ENCODE measurements at places on chromosomes 13 and 19.

DNA sequence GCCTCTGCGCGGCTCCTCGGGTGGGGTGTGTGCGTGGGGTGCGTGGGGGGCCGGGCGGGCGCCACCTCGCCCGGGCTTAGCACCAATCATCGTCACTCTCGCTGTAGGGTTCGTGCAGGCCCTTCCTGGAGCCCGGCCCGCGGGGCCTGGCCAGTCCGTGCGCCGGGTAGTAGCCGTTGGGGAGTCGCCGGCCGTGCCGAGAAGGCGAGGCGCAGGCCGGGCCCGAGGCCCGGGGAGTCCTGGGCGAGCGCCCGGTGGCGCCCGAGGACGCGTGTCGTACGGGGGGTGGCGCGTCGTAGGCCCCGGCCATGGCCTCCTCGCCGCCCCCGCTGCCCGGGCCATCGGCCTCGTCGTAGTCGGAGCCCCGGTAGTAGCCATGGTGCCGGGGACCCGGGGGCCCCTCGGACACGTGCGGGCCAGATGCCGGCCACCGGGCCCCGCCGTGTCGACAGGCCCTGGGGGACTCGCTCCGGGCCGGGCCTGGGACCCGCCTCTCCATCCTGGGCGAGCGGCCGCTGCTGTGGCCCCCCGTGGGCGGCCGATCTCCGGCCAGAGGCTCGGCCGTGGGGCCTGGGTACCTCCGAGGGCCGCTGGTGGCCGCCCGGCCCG, 57.1 kb downstream of the IER2 start:
- DNase-seq: peak; percentile 63

DNA sequence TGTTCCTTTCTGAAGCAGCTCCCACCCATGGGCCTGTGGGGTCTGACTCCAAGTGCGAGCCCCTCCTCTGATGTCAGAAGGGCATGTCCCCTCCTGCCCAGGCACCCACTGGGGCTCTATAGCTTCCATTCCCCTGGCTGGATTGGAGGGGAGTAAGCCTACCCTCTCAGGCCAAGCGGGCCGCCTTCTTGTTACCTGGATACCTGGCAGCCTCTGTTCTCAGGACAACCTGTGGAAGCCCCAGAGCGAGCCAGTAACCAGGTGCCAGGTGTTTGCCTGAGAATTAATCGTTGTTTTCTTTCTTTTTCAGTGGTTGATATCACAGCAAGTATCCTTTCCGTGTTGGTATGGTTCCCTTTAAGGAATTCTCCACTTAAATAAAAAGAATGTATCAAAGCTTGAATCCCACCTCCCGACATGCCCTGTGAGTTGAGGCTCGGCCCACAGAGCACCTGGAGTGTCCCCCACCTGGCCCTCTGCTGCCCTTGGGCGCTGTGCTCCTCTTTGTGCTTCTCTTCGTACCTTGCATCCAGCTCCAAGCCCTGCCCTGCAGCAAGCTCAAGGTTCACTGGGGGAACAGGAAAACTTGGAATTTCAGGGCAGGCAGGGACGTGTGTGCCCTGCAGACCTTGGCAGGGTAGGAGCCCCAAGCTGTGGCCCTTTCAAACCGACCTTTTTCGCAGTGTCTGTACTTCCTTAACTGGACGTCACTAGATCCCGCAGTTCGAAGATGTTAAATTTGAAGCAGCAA, 15.0 kb downstream of the MAU2 start:
- DNase-seq: no peak

DNA sequence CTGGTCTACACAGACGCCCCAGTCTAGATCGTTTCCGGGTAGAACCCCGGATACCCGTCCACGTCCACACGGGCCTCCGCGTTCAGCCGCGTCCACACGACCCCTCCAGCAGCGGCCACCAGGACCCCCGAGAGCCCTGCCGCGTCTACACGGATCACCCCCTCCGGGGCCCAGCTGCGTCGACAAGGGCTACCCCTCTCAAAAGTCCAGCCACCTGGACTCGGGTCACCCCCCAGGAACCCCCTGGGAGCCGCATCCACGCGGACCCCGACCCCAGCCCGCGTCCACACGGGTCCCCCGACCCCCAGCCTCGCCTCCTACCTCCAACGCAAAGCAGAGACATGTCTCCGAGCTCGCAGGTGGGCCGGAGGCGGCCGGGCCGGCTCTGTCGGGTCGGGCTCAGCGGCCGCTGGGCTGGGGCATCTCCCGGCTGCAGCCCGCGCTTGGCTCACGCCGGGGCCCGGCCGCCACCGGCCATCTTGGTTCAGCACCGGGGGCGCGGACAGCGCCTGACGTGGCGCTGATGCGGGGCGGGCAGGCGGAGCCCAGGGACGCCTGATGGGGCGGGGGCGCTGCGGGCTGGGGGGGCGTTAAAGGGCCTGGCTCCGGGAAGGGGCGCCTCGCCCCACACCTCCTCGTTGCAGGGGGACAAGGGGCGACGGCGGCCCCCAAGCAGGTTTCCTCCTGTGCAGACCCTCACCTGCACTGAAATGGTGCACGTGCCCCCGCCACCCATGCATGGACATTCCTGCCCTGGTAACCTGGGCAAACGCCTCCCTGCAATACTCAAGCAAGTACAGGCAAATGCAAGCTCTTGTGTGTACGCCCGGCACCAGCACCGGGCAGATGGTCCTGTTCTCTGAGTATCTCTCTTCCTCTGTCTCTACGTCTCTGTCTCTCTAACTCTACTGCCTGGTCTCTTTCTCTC, at the start of gene UNC13A:
Gene UNC13A (minus strand): TSS at position 498 of the 928 bp plus-strand sequence. CDS start 155 bp downstream, at position 343.
- peak; percentile 94 for DNase-seq

GRCh38 chr19:14814982-14815652, 19.9 kb downstream of the OR7A5 start:
- no peak for DNase-seq

- DNase-seq: no peak
Observed at GRCh38 chr13:66659286-66659685, 570.9 kb downstream of the PCDH9 start.

- DNase-seq: no peak
Observed at GRCh38 chr13:104414771-104415170, 1348.6 kb upstream of the SLC10A2 start.

GRCh38 chr13:111952814-111953213, 114.1 kb upstream of the SOX1 start:
- no peak for DNase-seq

GRCh38 chr19:54021363-54021762, 29.9 kb downstream of the CACNG6 start:
- no peak for DNase-seq

- DNase-seq: no peak
Observed at GRCh38 chr13:50611117-50611781, 232.2 kb downstream of the DLEU7 start.

GRCh38 chr13:71704656-71705055, 162.3 kb downstream of the DACH1 start:
- no peak for DNase-seq

DNA sequence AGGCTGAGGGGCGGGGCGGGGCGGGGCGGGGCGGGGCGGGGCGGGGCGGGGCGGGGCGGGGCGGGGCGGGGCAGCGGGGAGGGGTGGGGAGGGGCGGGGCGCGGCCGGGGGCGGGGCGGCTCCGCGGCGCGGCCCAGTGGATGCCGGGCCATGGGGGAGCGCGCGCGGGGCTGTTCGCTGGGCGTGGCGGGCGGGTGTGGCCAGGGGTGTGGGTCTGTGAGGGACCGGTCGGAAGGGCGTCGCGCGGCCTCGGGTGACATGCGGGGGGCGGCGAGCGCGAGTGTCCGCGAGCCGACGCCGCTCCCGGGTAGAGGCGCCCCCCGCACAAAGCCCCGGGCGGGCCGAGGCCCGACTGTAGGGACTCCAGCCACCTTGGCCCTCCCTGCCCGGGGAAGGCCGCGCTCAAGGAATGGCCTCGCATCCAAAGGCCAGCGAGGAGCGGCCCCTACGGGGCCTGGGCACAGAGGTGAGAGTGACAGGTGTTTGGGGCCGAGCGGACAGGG, at the start of gene ZFP28:
Gene ZFP28 (plus strand): TSS at position 188 of the 503 bp plus-strand sequence. CDS start 71 bp downstream, at position 259.
- DNase-seq: peak; percentile 83

- no peak for DNase-seq
Observed at GRCh38 chr13:21010621-21011020, 50.8 kb downstream of the LATS2 start.

- no peak for DNase-seq
Observed at GRCh38 chr13:51914137-51914493, 52.3 kb downstream of the CCDC70 start.

DNA sequence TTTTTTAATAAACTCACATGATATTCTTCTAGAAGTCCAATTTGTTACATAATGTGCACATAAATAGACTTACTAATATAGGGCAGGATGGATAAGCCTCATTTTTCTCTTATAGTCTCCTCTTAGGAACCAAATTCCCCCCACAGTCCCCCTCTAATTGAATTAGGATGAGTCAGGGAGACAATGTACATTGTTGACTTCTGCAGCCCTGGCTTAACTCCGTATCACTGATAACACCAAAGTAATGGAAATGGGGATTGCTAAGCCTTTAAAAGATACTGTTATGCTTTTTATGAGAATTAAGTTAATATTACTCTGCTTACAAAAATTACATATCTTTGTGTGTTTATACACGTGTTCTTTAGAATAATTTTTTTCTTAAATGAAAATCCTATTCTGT, 5.1 kb upstream of the PCDH9 start:
- DNase-seq: no peak

GRCh38 chr13:73167028-73167820, 108.4 kb downstream of the KLF5 start:
- no peak for DNase-seq

DNA sequence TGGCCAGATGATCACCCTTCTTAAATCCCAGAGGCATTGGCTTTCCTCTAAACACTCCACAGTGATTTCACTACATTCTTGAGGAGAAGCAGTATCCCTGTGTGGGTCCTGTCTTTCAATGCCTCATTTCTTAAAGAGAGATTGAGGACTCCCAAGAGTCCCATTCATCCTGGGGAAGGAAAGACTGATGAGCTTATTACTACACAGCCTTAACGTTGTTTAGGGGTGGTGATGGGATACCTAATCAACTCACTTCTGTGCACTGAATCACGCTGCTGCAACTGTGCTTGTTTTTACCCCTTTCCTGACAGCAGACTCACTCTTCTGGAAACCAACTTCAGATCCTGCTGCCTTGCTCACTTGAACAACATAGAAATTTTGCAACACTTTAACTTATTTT, 203.1 kb downstream of the RGCC start:
- DNase-seq: no peak

DNA sequence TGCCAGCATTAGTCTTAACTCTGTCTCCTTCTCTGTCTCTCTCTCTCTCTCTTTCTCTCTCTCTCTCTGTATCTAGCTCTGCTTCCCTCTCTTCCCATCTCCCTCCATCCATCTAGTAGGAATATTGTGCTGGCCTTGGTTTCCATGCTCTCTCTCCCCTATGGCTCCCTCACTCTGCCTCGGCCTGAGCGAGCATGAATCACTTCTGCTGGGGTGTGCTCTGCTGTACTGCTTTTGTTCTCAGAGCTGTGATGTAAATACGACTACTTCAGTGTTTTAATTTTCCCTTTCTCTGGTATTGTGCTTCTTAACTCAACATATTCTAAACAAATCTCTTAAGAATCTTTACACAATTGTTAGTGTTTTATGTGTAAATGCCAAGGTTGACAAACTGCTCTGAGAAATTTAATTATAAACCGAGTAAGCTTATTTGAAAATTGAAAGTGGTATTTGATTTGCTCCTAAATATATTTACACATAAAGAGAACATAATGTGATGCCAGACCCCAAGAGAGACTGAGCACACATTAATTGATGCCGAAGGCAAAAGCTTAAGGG, 211.5 kb upstream of the KL start:
- no peak for DNase-seq

DNA sequence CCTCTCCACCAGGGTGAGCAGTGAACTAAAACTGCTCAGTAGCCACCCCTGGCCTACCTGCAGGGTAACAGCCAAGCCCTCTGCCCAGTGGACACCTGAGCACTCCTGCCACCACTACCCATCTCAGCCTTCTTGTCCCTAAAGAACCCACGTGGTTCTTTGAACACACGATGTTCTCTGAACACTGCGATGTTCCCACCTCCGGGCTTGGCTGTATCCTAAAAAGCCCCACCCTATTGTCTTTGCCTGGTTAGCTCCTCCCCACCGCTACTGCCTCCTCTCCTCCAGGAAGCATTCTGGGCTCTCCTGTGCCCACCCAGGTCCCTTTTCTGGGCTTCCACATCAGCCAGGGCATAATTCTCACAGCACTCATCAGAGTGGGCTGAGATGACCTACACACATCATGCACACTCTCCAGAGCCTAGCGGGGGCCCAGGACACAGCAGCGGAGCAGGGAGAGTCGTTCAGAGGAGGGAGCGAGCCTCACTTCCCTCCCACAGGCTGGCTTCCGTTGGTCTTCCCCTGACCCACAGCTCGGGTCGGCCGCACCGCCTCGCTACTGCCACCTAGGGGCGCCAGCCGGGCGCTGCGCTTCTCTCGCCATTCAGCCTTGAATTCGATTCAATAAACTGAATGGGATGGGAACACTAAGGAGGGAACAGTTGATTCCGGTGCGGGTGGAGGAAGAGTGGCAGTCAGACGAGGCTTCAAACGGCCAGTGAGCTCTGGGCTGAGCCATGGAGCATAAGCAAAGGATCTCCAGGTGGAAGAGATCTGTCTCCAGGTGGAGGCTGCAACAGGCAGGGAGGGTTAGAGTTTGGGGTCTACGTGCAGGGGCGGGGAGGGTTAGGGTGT, 3.2 kb downstream of the ELAVL1 start:
- peak; percentile 83 for DNase-seq

DNA sequence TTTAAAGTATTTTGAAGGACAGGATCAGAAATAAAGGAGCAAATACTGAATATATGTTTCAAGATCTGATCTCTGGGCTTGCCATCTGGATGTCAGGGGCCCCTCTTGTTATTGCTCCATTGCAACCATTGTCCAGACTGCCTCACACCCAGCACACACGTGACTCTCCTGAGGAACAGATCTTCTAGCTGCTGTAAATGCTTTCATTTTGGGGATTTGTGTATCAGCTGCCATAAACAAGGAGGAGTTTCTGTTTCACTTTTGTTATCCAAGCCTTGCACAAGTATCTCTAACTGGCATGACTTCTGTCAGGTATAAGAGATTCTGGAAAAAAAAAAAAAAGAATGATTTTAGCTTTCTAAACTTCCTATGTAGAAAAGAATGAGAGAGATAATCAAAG, 1624.1 kb upstream of the PRR20A start:
- no peak for DNase-seq

DNA sequence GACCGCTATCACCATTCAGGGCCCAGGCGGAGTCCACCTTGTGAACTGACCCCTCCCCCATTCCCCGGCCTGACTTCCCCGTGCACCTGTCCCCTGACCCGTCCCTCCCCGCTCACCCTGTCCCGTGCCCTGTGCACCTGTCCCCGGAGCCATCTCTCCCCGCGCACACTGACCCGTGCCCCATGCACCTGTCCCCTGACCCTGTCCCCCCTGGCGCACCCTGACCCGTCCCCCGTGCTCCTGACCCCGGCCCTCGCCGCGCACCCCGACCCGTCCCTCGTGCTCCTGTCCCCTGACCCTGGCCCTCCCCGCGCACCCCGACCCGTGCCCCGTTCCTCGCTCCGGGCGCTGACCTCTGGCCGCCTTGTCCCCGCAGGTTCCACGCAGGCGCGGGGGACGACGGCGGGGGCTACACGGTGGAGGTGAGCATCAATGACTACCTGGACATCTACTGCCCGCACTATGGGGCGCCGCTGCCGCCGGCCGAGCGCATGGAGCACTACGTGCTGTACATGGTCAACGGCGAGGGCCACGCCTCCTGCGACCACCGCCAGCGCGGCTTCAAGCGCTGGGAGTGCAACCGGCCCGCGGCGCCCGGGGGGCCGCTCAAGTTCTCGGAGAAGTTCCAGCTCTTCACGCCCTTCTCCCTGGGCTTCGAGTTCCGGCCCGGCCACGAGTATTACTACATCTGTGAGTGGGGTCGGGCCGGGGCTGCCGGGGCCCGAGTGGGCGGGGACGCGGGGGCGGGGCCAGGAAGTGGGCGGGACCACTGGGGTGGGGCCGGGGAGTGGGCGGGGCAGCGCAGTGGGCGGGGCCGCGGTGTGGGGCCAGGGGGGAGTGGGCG, 9.7 kb downstream of the EFNA2 start:
- DNase-seq: peak; percentile 98

Measured in iPS-NIHi11 (cell line).